ENCODE measurements at places on chromosomes 13 and 19.

- DNase-seq, result no peak
These were observed 19.6 kb upstream of the PCCA start for GRCh38 chr13:100069278-100069677.

GRCh38 chr13:47310401-47310800 lies 413.5 kb upstream of the HTR2A start:
- DNase-seq, result no peak

DNA sequence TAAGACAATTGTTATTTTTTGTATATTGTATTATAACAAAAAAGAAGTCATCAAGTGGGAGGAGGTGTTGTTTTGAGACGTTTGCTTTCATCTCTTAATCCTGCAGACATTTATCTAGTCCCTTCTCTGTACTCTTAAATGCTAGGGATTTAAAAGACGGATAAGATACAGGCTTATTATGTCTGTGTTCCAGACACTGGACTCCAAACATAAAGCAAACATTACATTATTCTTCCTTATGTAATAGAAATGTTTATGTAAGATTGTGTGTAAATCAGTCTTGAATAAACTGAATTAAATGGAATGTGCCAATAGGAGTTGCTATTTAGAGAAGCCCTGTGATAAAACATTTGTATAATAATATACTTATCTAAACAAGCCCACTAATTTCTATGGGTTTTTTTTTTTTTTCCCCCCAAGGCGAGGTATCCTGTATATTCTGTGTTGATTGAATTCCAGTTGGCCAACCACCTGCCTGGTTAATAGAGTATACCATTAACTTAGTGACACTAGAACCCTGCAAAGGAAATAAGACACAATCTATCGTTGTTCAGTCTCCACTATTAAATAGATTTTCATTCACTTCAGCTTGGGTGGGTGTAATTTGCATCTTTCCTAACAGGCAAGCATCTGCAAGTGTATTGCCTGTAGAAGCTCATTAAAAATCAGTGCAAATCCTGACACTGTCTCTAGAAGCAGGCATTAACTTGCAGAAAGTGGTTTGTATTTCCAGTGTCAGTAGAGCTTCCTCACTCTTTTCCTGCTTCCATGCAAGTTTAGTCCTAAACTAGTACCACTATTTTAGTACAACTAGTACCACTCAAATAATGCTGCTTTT lies 69.0 kb downstream of the LRCH1 start:
- peak; percentile 33 for DNase-seq

DNA sequence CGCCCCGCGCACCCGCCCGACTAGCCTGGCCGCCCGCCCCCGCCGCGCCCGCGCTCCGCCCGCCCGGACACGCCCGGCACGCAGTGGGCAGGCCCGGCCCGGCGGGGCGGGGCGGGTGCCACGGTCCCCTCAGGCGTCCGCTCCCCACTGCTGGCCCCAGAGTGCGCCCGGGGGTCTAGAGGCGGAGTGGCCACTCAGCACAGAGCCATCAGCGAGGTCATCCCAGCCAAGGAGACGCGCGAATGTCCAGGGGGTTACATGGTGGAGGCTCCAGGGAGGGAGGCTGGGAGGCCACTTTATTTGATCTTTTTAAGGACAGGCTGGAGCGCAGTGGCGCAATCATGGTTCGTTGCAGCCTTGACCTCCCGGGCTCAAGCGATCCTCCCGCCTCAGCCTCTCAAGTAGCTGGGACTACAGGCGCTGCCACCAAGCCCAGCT lies 236 bp upstream of the TINCR start:
- no peak for DNase-seq

DNA sequence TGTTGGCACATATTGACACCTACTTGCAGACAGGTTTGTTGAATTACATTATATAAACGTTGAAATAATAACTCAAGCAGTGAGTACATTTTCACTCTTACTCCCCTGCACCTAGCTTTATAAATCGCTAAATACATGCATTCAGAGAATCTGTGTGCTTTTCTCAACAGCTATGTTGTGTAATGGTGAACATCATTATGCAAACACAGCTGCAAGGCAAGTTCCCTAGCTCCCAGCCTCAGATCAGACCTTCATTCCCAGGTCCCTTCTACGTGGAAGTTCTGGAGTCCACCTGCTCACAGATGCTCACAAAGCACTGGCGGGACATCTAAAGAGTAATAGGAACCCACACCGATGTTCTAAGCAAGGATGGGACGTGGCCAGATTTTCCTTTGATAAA lies 86.8 kb upstream of the PEG3 start:
- DNase-seq, result no peak

- DNase-seq, result no peak
These were observed 7.9 kb downstream of the CAB39L start for GRCh38 chr13:49435992-49436391.

DNA sequence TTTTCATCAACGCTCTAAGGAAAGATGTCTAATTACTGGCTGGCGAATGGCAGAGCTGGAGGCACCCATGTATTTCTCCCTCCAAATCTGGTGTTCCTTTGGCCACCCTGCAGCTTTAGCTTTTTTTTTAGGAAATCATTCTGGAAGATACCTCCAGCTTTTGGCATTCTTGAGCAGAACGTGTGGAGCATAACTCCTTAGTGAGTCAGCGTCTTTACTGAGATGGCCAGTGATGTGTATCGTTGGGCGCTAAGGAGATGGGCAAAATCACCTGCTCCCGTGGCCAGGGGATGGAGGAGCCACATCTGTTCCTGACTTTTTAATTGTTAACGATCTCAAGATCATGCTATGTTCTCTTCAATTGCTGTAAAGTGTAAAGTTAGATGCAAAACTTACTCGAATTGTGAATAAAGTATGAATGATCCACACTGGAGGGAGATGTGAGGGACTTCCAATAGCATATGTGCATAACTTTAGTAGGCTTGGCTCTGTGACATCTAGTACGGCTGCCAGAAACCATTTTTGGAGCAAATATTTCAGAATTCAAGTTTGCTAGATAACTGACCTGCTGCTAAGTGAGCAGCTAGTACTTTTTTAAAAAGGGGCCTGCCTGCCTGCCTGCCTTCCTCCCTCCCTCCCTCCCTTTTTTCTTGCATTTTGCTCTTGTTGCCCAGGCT lies 24.4 kb upstream of the C1QTNF9 start:
- no peak for DNase-seq

- no peak for DNase-seq
These were observed 106.5 kb downstream of the TEX26 start for GRCh38 chr13:31038834-31039552.

- DNase-seq, result no peak
These were observed 13.1 kb upstream of the LAMP1 start for GRCh38 chr13:113283904-113284303.

DNA sequence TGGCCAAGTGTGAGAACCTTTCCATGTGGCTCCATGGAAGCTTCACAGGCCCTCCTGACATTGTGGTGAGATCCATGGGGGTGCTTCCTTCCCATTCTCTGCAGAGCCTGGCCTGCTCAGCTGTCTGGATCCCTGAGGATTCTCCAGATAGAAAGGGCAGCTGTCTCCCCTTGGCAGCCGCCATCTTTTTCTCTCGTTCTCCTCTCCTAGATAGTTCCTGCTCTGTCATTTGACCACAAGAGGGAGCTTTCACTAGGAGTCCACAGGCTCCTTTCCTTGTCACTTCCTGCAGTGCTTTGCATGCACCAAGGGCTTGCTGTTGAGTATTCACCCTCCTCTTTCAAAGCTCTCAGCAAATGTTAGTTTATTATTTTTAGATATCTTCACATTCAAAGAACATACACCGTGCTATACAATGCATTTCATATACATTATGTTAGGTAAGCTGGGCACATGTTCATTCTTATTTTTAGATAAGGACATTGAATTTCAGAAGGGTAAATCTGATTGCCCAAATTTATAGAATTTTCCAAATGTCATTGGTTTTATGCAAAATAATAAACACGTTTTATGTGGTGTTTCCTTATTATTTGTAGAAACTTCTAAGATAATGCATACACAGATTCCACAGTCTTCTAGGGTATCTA lies 133.2 kb downstream of the FRY start:
- peak; percentile 78 for DNase-seq

GRCh38 chr19:2044709-2045500 lies 6.1 kb downstream of the MKNK2 start:
- no peak for DNase-seq

GRCh38 chr19:6876748-6877147 lies 10.6 kb upstream of the ADGRE1 start:
- no peak for DNase-seq

DNA sequence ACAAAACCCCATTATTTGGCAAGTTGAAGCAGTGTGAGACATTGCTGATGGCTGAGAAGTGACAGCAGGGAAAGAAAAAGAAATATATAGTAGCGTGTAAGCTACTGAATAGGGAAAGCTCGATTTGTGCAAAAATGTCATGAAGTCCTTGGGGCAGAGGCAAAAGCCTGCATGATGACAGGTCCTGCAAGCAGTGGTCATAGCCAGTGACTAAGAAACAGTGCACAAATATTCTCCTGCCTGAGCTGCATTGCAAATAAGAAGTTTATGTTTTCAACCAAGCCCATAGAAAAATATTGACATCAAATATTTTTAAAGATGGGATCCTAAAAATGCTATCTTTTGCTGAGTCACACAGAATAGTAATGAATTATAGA lies 270.0 kb downstream of the SLITRK6 start:
- DNase-seq, result no peak

GRCh38 chr19:9967326-9967725 lies 31.0 kb upstream of the OLFM2 start:
- DNase-seq, result no peak

DNA sequence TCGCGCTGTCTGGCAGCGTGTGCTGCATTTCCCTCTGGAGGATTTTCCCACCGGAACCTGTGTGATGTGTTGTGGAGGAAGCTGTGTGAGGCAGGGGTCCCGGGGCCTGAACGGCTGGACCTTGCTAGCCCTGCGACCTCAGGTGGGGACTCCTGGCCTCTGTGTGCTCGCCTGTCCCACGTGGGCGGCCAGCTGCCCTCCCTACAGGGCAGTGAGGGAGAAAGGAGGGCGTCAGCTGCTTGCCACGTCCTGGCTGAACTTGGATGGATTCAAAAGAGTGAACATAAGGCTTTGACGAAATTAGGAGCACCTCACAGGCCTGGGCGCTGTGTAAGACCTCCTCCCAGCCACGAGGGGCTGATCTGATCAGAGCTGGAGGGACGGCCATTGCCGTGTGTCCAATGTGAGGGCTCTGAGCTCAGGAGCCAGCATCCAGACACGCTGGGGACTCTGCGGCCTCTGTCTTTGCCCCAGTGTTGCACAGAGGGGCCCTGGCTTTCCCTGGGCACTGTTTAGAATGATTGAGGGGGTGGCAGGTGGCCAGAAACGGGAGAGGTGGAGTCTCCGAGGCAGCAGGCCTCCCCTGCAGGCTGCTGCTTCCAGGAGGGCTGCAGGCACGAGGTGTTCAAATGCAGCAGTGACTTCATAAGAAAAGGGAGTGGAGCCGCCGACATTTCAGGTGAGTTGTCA lies 13.0 kb downstream of the TFDP1 start:
- DNase-seq, result peak; percentile 23

- DNase-seq, result no peak
These were observed 8.4 kb downstream of the NPHS1 start for GRCh38 chr19:35843676-35844481.

DNA sequence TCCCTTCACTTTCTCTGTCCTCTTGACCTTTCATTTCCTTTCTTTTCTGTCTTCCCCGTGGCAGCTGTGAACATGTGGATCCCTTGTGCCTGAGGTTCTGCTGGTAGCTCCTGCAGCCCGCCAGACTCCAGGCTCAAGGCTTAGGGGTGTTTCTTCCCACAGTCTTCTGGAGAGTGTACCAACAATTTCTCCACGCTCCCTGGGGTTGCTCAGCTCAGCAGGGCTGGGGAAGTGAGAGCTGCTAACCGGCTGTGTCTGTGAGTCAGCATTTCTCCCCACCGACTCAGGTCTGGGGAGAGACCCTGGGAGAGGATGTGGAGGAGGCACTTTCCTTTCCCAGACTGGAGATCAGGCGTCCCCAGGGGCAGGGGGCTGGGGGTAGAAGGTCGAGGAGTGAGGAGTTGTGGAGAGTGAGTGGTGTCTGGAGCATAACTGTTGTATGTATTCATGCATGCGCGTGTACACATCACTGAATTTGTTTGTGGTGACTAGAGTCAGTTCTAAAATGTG lies 193.6 kb downstream of the KCNRG start:
- DNase-seq, result no peak

- DNase-seq, result no peak
These were observed 2.2 kb upstream of the KCTD12 start for GRCh38 chr13:76888421-76888820.

DNA sequence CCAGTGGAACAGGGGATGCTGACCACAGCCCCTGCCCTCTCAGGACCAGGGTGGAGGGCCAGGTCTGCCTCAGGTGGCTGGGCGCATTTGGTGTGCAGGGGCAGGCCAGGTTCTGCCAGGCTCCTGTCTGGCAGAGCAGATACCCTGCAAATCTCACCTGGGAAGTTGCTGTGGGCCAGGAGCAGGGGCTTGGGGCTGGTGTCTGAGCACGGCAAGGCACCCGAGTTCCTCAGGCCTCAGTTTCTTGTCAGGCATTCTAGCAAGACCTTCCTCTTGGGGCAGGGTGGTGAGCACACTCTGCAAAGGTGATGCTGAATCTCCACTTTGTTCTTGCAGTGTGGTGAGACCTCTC lies 1.1 kb downstream of the CRTC1 start:
- no peak for DNase-seq

- no peak for DNase-seq
These were observed 138.1 kb downstream of the POU4F1 start for GRCh38 chr13:78465250-78465649.

Data from NCI-H1694 treated with DMSO at 0.1 percent for 48 hours (cell line).